ENCODE measurements at places on chromosomes 16 and 17. TPM values are rescaled to one million over a fixed set of nuclear protein-coding genes. Genes with fewer than 3 reads are reported as not detected.

SEC14L5 gene
- 2.0 TPM for total RNA-seq

GRCh38 chr17:41329279-41329948 is 13.9 kb upstream of the KRTAP17-1 start:
- peak; percentile 75 for ATAC-seq

GRCh38 chr16:84667600-84668309 is 19.4 kb downstream of the KLHL36 start:
- ATAC-seq: no peak

WFIKKN2 gene
- 0.31 TPM for total RNA-seq

DNA sequence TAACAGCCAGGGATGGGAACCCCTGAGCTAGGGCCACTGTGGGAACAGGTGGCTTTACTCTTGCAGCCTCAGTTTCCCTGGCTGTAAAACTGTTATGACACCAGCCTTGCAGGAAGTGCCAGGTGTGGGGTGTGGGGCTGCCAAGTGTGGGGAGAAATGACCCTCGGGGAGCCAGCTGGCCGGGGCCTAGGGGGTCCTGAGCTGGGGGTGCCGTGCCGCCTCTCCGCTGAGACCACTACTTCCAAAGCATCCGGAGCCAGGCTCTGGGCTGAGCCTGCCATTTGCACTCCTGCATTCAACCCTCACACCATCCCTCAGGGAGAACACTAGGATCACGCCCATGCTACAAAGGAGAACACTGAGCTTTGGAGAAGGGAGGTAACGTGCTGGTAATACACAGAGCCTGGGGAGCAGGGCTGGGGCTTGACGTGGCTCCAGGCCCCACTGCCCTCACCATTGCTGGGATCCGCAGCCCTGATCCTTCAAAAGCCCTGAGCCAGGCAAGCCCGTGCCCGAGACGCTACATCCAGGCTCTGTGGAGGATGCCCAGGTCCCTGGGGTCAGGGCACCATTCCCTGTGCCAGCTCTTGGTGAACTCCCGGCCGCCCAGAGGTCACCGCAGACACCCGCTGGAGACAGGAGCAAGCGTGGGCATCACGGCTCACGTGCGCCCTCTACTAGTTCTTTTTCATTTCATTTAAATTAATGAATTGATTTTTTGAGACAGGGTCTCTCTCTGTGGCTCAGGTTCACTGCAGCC is 28.8 kb upstream of the GINS2 start:
- peak; percentile 67 for ATAC-seq

GRCh38 chr16:10895053-10895946 is 18.3 kb downstream of the CIITA start:
- ATAC-seq: peak; percentile 84

CDRT15 gene
- 0.82 TPM for total RNA-seq

MYL11 gene
- 3.0 TPM for total RNA-seq

- ATAC-seq: peak; percentile 96
Observed at GRCh38 chr16:31537362-31538242, 9.9 kb downstream of the AHSP start.

Data from motor neuron (in vitro differentiated cells).